ENCODE measurements at places on chromosomes 6 and 20.

DNA sequence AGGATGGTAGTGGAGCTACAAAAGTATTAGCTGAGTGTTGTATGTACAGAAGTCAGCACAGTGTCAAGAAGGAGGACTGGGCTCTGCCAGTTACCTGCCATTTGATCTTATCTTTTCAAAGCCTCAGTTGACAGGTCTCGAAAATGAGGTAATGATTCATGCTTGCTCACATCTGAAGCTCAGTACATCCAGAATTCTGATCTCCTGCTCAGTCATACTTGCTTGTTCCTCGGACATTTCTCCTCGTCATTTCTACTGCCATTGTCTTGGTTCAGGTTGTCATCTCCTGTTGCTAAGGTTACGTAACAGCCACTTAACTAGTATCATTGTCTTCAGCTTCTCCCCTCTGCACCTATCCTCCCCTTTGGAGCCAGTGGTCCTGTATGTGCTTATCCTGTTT lies 89.5 kb downstream of the SLX4IP start:
- DNase-seq = no peak

GRCh38 chr6:3811191-3811590 lies 38.0 kb upstream of the FAM50B start:
- DNase-seq = no peak

GRCh38 chr6:154210678-154211077 lies 145.9 kb downstream of the IPCEF1 start:
- DNase-seq = no peak

DNA sequence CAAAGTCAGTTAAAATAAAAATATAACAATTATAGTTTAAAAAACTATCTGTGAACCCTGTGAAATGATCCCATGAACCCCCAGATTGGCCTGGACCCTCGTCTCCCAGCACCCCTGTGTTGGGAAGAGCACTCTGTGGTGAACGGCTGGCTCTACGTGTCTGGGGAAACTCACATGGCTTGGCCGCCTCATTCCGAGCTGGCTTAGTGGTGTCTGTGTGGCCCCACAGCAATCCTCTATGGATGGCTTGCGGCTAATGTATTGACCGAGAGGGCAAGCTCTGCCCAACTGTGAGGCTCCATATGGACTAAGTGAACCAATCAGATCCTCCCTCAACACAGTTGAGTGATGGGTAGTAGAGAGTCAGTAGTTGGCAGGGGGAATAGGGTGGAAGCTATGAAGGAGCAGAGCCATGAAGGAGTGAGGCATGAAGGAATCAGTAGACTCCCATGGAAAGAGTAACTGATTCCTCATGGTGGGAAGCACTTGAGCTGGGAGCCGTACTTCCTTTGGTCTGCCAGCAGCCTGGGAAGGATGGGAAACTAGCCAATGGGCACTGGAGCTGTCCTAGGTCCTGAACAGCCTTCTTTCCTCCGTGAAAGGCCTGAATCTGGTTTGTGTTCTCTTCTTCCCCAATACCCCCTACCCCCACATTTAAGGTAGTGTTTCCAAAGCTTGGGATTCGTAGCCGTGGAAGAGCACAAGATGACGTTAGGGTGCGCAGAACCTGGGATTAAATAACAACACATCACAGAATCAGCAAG lies 21.6 kb upstream of the ZNF831 start:
- DNase-seq = peak; percentile 35

GRCh38 chr20:57714409-57715267 lies 4.8 kb upstream of the PMEPA1 start:
- DNase-seq = peak; percentile 83

DNA sequence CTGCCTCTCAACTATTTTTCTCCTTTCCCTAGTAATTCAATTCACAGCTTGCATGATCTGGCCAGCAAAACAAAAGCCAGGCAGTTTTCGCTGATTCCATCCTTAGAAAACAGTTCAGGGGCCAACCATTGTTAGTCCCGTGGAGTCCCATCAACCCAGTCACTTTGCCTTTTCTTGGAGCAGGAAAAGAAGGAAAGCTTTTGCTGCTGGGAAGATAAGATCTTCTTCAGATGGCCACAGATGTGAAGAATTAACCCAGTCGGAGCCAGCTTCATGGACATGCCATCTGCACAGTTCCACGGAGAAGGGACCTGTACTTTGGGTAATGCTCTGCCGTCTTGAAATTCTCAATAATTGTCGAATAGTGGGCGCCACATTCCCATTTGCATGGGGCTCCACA lies 76.9 kb upstream of the TSHZ2 start:
- DNase-seq = no peak

DNA sequence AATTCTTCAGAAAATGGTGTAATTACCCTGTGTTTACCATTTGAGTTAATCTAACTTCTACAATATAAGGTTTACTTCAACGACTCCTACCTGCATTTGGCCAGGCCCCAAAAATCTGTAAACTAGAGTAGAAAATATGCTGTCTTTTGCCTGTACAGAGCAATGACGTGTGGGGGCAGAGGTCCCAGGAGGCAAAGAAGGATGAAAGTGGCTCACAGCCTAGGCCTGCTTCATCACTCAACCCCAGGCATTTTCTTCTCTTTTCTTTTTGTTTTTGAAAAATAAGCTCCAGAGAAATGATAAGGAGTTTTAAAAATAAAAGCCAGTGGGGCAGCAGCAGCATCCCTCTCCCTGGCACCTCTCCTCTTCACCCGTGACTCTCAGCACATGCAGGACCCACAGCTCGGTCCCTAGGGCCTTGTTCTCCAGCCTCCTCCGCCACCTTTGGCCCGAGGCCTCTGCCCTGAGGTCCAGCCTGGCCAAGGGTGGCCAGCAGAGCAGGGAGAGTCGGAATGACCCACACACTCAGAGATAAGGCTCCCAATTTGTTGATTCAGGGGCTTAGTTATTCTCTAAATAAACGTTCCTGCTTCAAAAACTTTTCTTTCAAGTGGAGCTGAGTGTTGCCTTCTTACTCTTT lies 310.3 kb upstream of the RNF24 start:
- DNase-seq = no peak

GRCh38 chr6:112501705-112502104 lies 154.6 kb downstream of the RFPL4B start:
- no peak for DNase-seq

DNA sequence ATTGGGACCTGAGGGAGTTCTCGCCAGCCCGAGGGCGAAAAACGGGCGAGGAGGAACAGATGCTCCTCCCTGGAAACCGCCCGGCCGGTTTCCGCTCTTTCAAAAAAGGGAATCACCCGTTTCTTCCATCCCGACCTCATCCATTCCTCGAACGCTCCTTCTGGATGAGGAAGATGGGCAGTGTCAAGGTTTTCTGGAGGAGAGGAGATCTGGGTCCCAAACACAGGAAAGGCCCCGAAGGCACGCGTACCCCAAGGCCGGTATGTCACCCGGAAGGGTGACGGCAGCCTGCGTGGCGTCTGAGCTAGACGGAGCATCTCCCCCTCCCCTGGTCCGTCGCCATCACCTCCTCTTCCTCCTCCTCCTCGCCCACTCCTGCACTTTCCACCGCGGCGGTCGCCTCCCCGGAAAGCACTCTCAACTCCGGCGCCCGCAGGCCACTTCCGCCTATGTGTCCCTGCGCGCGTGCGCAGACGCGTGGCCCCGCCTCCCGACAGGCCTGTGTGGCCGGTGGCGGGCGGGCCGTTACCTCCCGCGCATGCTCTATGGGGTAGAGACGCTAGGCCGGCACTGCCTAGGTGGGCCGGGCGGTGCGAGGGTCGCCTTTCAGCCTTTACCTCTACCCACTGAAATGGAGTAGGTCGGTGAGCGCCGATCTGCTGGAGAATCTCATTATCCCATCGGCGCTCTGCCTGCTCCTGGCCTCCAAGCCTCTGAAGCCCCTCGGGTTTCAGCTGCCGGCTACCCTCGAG lies at the start of gene SLC35B3:
Gene SLC35B3 (minus strand): TSS at position 453 of the 752 bp plus-strand sequence.
- peak; percentile 94 for DNase-seq

- DNase-seq = no peak
Measured at GRCh38 chr6:129776542-129777330, 66.8 kb upstream of the ARHGAP18 start.

- DNase-seq = no peak
Measured at GRCh38 chr20:43550456-43550855, 8.4 kb upstream of the SGK2 start.

DNA sequence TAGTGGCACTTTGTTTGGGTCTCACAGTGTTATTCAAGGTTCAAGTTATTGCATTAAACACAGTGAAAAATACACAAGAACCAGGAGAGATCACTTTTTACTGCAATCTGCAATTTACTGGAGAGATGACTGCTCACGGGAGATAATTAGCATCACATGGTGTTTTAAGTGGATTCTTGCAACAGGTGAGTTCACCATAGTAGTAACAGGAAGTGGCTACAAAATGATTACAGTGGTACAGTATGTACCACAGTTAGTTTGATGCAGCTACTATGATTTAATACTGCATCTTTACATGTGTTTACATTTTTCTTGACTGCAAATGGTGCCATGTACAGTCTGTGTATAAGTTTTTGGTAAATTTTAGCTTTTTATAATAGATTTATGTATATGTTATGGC lies 96.5 kb upstream of the SCP2D1 start:
- no peak for DNase-seq

DNA sequence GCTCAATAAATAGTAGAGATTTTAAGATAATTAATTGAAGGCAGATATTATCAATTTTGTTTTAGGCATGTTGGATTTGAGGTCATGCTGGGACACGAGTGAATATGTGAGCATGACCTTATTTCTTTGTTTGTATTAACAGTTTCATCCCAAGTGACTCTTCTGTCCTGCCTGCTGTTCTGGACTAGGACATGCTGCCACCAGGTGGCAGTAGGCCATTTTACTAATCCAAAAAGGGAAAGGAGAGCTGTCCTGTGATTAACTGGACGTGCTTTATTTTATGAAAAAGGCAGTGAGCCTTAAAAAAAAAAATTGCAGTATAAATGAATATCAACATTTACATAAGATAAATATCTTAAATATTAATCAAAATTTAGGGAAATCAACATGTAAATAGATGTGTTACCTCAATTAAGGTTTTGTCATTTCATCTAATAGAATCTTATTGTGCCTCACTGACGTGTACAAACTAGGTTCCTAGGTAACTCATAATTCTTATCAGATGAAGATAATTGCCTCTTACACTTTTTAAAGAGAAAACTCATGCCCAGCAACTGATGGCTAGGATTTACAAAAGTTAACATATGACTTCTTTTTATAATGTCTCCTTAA lies 49.8 kb downstream of the FRK start:
- DNase-seq = peak; percentile 70

DNA sequence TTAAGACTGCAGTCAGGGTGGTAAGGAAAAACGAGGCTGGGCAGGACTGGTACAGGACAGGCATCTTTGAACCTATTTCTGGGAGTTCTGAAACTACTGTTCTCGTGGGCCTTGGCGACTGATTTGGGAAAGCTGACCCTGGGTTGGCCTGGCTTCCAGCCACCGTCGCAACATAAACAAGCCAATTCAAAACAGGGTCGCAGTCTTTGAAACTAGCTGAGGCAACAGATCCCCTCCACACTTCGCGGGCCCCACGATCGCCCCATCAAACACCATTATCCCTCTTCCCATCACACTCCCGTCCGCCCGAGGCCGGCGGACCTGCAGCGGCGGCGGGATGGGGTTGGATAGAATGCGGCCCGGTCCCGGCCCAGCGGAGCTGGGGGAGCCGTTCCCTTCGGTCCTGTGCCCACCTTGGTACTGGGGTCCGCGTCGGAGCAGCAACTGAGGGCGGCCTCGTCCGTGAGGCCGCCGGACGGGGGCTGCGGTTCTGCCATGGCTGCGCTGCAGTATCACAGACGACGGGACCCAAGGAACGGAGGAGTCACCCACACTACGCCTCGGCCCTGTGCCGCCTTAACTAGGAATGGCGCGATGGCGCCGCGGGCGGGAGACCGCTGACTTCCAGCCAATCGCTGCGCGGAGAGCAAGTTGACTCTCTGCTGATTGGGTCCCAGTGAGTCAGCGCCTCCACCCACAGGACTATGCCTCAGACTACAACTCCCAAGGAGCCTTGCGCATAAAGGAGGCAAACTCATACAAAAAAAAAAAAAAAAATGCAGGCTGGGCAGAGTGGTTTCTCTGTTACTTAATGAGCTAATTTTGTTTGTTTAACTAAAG lies at the start of gene GLO1:
Gene GLO1 (minus strand): TSS at position 588 of the 840 bp plus-strand sequence. CDS start 91 bp downstream, at position 497.
- DNase-seq = peak; percentile 99

GRCh38 chr6:24744911-24745310 lies 26.0 kb upstream of the C6orf62 start:
- no peak for DNase-seq

- no peak for DNase-seq
Measured at GRCh38 chr6:20606831-20607230, 72.6 kb downstream of the CDKAL1 start.

- DNase-seq = no peak
Measured at GRCh38 chr6:127586372-127586771, 9.4 kb downstream of the C6orf58 start.

DNA sequence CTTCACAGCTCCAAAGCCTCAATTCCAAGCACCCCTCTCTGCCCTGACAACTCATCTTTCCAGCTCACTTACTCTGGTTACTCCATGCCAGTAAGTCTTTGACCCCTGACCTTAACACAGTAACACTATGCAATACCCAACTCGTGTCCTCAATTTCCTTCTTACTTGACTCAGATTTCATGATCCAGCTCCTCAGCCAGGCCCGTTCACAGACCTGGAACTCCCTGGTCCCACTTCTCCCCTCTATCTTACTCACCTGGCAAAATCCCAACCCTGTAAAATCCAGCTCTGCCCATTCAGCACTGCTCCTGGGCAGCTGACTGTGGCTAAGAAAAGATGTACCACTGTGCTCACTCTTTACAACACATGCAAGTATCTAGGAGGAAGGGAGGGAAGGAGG lies 7.9 kb downstream of the GNL1 start:
- DNase-seq = peak; percentile 25

GRCh38 chr6:155420492-155420891 lies 35.1 kb downstream of the NOX3 start:
- no peak for DNase-seq

DNA sequence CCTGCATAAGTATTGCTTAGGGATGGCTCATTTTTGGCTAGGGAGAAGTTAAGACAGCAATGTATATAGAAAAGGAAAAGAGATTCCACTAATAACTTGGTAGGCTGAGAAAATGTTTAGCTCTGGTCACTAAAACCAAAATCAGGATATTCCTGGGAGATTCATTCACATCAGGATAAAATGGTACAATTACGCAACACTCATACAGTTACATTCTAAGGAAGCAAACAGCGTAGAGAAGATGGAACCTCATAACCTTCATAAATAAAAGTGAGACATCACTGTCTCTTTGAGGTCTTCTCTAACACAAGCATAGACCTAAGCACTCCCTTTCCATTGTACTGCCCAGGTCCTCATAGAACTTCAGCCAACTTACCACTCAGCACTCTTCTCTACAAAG lies 295.7 kb upstream of the RUNX2 start:
- DNase-seq = no peak
